ENCODE measurements at places on chromosomes 6 and 20.

GRCh38 chr20:51019656-51020592, 3.0 kb downstream of the KCNG1 start:
- DNase-seq = no peak

DNA sequence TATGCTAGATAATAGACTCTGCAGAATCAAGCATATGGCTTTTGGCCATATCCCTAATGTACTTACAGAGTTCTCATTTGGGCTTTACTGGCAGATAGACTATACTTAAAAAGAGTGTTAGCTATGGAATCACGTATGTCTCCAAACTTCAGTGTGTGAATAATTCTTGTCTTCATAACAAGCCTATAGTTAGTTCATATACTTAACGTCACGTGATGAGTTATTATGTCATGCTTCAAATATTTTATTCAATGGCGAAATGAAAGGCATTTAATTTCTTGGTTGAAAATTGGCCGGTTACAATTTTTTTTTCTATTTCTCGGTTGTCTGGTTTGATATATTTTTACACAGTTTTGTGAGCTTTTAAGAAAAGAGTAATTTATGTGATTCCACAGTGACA, 62.7 kb downstream of the MEI4 start:
- no peak for DNase-seq

GRCh38 chr20:23387118-23387443, 25.1 kb downstream of the GZF1 start:
- no peak for DNase-seq

- DNase-seq = no peak
Observed at GRCh38 chr6:163999475-164000125, 585.1 kb downstream of the QKI start.

DNA sequence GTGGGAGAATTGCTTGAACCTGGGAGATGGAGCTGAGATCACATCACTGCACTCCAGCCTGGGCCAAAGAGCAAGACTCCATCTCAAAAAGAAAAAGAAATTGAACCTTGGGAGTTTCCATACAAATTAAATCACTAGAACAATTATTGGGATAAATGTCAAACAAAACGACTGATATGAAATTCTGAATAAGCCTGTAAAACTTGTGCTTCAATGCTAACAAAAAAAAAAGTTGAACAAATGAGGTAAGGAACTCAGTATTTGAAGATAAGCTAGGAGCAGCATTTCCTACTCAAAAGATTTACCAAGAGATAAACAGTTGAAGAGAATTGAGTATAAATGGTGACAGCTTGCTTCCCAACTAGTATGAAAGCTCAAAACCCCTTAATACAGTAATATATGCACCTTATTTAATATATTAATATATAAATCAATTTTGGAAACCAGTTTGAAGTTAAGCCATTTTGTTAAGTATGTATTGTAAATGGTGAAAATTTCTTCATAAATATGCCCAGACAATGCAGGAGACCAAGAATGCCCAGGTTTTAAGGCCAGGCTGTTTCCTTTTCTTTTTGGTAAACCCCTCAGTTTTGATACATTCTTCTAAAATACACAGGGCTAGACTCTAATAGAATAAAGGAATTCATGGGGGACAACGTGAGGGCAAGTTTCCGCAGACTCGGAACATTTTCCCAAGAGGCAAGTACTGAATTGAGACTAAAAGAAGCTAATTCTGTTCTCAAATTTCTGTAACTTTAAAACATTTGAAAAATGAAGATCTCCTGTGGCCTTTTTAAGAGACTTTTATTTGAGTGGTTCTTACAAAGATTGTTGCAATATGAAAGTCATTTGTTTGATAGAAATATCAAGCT, 3.9 kb downstream of the ROMO1 start:
- DNase-seq = no peak

DNA sequence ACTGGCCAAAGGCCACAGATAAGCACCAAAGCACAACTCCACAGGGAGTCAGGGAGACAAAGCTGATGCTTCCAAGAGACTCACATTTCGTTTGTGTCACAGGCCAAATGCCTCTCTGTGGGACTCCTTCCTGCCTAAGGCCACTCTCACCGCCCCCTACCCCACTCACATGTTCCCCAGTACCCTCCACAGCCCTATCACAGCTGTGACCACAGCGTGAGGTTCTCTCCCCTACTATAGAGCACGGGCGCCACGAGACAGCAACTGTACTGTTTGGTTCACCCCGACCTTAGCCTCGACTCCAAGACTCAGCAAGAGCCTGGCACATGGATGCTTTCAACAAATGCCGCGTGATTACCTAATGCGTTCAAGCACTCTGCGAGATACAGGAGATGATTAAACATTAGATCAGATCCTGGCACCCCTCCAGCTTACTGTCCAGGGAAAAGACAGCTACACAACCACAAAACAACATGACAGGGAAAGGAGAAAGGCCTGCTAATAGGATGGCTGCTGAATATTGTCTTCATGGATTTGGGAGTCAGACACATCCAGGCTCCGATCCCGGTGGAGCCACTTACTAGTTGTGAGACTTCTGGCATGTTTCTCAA, 105.5 kb downstream of the AGPAT4 start:
- no peak for DNase-seq

DNA sequence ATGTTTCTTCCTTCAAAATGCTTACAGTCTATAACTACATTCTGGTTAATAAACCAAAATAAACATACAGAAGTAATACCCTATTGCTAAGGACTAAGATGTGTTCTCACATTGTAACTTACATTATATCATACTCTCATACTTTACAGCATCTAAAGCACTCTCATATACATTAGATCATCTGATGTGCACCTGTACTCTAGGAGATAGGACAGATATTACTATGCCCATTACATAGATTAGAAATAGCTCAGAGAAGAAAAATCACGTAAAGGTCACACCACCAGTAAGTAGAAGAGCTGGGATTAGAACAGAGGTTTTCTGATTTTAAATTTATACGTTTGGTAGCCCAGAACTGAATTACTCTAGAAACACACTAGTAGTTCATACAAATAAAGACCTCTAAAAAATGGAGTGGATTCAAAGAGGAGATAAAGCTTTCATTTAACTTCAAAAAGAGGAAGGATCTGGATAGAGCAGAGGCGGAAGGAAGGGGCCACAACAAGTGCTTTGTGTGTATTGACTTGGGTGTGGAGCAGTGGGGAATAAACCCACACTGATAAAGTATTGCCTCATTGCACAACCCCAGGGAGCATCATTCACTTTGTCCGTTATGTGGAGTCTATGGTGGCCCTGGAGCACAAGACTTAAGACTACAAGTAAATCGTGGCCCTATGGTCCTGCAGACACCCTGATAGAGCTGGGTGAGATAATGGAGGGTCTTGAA, 30.9 kb downstream of the SLC2A12 start:
- DNase-seq = no peak

DNA sequence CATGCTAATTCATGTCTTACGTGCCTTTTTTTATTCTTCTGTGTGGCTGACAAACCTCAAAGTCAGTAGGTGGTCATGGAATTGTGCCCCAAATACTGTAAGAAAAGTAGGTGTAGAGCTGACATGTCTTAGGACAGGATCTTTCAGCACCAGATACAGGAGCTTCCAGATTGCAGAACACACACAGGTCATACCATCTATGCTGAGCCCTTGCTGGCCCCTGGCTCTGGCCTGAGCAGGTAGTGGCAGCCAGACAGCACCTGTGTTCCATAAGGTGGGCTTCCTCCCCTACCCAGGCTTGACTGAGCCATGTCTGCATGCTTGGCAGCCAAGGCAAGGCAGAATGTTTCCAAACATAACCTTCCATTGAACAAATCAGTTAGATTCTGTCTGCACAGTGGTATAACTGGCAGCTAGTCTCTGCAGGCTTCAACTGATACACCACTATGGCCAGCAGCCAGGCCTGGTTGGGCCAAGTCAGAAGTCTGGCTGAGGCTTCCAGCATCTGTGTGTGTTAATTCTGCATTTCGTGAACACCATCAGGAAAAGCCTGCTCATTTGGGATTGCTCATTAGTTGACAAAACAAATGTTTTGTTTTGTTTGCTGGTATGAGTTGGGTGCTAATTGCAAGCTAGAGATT, 366.5 kb downstream of the FOXA2 start:
- no peak for DNase-seq

GRCh38 chr6:138897031-138897430, 91.0 kb downstream of the REPS1 start:
- DNase-seq = no peak

DNA sequence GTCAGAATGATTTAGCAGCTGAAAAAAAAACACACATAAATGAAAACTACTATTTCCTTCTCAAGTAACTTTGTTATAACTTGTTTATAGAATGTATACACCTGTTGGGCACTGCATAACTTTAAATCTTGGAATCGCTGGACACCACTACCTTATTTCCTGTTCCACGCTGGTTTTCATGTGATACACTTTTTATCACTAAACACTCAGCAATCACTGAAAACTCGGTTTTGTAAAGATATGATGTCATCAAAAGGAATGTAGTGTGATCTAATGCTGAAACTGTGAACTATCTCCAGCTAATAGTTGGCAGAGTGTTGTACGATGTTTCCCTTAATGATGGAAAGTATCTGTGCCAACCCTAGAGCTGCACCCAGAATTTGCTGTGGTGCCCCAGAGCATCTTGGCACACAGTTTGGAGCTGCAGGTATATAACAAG, 127.9 kb downstream of the BACH2 start:
- no peak for DNase-seq

GRCh38 chr6:4472969-4473642, 303.1 kb upstream of the CDYL start:
- DNase-seq = no peak

- no peak for DNase-seq
Observed at GRCh38 chr6:122035173-122035572, 364.3 kb upstream of the HSF2 start.

- DNase-seq = no peak
Observed at GRCh38 chr6:159761129-159761872, 544 bp upstream of the ACAT2 start.

- DNase-seq = no peak
Observed at GRCh38 chr6:158816803-158817727, 2.1 kb downstream of the EZR start.

DNA sequence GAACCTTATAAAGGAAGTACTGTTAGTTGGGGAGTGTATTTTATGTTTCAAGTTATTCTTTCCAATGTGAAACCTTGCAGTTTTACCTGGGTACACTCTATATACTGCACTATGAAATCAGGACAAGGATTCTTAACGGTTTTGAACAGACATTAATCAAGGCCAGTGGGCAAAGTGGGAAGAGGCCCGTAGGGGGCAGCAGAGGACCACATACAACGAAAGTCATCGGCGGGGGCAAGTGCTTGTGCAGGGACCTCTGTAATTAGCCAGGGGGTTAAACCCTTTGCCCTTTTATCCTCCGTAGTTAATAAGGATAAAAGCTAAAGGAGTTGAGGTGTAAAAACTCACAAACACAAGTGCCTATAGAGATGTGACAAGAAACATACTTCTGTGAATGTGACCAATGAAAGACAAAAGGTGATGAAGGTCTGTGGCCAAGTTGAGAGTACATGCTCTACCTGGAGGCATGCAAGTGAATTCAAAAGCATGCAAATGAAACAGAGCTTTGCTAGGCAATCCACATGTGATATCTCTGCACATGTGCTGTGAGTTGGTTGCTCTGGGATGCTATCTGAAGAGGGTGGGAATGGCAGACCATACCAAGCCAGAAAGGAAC, 392.7 kb upstream of the MAN1A1 start:
- DNase-seq = peak; percentile 11

DNA sequence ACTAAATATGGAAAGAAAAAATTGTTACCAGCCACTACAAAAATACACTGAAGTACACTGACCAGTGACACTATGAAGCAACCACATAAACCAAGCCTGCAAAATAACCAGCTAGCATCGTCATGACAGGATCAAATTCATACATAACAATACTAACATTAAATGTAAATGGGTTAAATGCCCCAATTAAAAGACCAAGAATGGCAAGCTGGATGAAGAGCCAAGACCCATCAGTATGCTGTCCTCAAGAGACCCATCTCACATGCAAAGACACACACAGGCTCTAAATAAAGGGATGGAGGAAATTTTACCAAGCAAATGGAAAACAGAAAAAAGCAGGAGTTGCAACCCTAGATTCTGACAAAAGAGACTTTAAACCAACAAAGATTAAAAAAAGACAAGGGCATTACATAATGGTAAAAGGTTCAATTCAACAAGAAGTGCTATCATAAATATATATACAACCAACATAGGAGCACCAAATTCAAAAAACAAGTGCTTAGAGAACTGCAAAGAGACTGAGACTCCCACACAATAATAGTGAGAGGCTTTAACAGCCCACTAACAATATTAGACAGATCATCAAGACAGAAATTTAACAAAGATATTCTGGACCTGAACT, 104.8 kb downstream of the HACE1 start:
- DNase-seq = no peak

- DNase-seq = no peak
Observed at GRCh38 chr20:42494290-42494689, 695.4 kb downstream of the PTPRT start.

DNA sequence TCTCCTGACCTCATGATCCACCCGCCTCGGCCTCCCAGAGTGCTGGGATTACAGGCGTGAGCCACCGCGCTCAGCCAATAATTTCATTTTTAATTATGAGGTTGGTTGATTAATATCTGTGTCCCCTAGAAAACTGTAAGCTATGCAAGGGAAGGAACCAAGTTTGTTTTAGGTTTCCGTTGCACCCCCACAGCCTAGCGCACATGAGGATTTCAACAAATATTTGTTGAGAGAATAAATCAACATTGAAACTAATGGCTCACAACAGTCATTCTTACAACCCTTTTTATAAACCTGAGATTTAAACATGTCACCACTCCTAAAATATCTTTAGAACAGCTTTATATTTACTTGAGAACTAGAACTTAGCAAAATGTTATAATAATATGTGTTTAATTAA, 114.0 kb upstream of the CARMIL1 start:
- DNase-seq = no peak

DNA sequence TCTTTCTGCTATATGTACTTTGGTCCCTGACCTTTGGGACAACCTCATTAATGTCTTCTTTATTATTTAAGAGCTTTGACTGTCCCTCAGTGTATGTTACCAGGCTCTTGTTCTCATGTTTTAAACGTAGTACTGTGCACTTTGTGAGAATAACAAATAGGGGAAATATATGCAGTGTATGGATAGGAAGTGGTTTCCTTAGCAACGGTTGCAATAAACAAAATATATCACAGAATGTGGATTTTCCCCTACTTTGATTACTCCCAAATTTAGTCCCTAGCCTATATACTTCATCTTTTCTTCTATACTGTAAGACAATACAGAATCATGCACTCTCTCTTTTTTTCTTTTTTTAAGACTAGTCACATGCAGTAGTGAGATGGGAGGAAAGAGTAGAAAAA, 123.8 kb upstream of the AKIRIN2 start:
- no peak for DNase-seq

DNA sequence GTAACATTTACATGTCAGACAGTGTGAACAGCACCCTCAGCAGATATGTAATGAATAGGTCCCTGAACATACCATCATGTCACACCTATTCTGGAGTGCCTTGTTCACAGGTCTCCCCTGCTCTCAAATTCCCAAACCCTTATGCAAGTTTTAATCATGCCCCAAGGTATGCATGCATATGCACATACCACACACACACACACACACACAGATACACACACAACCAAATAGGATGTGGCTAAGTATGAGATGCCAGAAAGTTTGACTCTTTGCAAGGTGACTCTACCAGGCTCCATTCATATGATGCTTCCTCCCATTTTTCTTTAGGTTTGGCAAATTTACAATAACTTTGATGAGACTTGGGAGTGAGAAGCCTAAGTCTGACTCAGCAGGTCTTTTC, 243.8 kb upstream of the IRAK1BP1 start:
- no peak for DNase-seq
